CD4-positive, CD25-positive, alpha-beta regulatory T cell (primary cell): ENCODE measurements at places on chromosomes 3 and 15. TPM values are rescaled to one million over a fixed set of nuclear protein-coding genes. Genes with fewer than 3 reads are reported as not detected.

RARRES1 gene
- polyA plus RNA-seq: not detected

ADGRG7 gene
- not detected for polyA plus RNA-seq

ADCY5 gene
- 0.08 TPM for polyA plus RNA-seq

SNTN gene
- not detected for polyA plus RNA-seq

CD200 gene
- 2.8 TPM for polyA plus RNA-seq

CIDEC gene
- polyA plus RNA-seq: not detected

PARP15 gene
- polyA plus RNA-seq: 8.2 TPM

ALDH1L1 gene
- not detected for polyA plus RNA-seq

MKRN2OS gene
- not detected for polyA plus RNA-seq

TTLL3 gene
- 2.4 TPM for polyA plus RNA-seq

CDAN1 gene
- polyA plus RNA-seq: 6.5 TPM

FILIP1L gene
- 0.65 TPM for polyA plus RNA-seq

EPB42 gene
- 0.53 TPM for polyA plus RNA-seq

RBP2 gene
- polyA plus RNA-seq: not detected

OR5K2 gene
- not detected for polyA plus RNA-seq

DAZL gene
- not detected for polyA plus RNA-seq

GPR15 gene
- polyA plus RNA-seq: 9.1 TPM

GOLGA8J gene
- not detected for polyA plus RNA-seq

GAP43 gene
- polyA plus RNA-seq: not detected

TM6SF1 gene
- not detected for polyA plus RNA-seq

CACNA1D gene
- polyA plus RNA-seq: not detected

DNAH12 gene
- polyA plus RNA-seq: not detected

IL16 gene
- 256 TPM for polyA plus RNA-seq

NAALADL2 gene
- not detected for polyA plus RNA-seq

WNT5A gene
- not detected for polyA plus RNA-seq

LRRC2 gene
- 1.8 TPM for polyA plus RNA-seq

PPP1R14D gene
- not detected for polyA plus RNA-seq

XXYLT1 gene
- polyA plus RNA-seq: 5.9 TPM

GOLGA8T gene
- not detected for polyA plus RNA-seq

P2RY13 gene
- not detected for polyA plus RNA-seq

LYZL4 gene
- not detected for polyA plus RNA-seq

GRIP2 gene
- 0.18 TPM for polyA plus RNA-seq

CFAP20DC gene
- 0.56 TPM for polyA plus RNA-seq

MUSTN1 gene
- not detected for polyA plus RNA-seq

EXD1 gene
- not detected for polyA plus RNA-seq

SAMD7 gene
- polyA plus RNA-seq: not detected

NR1I2 gene
- polyA plus RNA-seq: 0.28 TPM

GOLGA8G gene
- polyA plus RNA-seq: not detected

SNX22 gene
- polyA plus RNA-seq: 1.3 TPM

SLC22A13 gene
- polyA plus RNA-seq: not detected

NOX5 gene
- not detected for polyA plus RNA-seq

SLC24A5 gene
- polyA plus RNA-seq: not detected

PCCB gene
- 20.4 TPM for polyA plus RNA-seq

MORC1 gene
- not detected for polyA plus RNA-seq

SV2B gene
- 0.06 TPM for polyA plus RNA-seq

TRAIP gene
- 1.0 TPM for polyA plus RNA-seq

GCNT3 gene
- 0.32 TPM for polyA plus RNA-seq

CDC25A gene
- polyA plus RNA-seq: not detected

RARB gene
- polyA plus RNA-seq: not detected

ZNF501 gene
- polyA plus RNA-seq: 2.2 TPM

C3orf20 gene
- not detected for polyA plus RNA-seq

PRSS50 gene
- polyA plus RNA-seq: not detected

OXSR1 gene
- 12.6 TPM for polyA plus RNA-seq

ESYT3 gene
- not detected for polyA plus RNA-seq

ARRDC4 gene
- 0.59 TPM for polyA plus RNA-seq

CHL1 gene
- not detected for polyA plus RNA-seq

PHLDB2 gene
- polyA plus RNA-seq: 2.3 TPM

GATM gene
- 1.0 TPM for polyA plus RNA-seq

PRICKLE2 gene
- not detected for polyA plus RNA-seq

HHLA2 gene
- not detected for polyA plus RNA-seq
